ENCODE measurements at places on chromosomes 11 and 22. TPM values are rescaled to one million over a fixed set of nuclear protein-coding genes. Genes with fewer than 3 reads are reported as not detected.

GRCh38 chr11:93494357-93494756 is 48.8 kb downstream of the SMCO4 start:
- no peak for DNase-seq

DNA sequence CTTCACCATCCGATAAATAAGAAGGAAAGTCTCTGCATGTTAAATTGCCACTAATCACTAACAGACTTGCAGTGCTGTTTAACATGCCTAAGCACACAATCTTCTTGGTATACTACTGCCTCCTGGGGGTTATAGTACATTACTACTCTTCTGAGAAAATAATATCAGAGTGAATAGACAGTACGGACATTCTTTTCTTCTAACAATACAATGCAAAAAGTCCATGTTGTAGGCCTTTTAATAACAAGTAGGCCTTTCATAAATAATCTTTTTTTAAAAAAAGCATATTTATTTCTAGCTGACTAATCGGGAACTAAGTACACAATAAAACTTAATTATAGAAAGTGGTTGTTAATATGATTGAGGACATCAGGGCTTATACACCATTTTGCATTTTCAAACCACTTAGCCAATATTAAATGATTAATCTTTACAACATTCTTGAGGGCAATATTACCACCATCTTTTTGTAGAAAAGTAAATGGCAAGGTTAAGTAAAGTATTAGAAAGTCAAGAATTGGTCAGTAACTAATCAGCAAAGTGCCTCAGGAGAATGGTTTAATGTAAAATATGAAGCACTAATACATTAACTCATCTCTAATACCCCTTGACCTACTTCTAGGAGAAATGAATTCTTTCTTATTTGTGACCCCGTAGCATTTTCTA is 84.7 kb downstream of the TTC28 start:
- DNase-seq: no peak

The HBD gene
- total RNA-seq: not detected

- DNase-seq: no peak
These were observed 39.4 kb downstream of the TRIM29 start for GRCh38 chr11:120098503-120099020.

The OR56A4 gene
- not detected for total RNA-seq

The TMPRSS5 gene
- 0.81 TPM for total RNA-seq

DNA sequence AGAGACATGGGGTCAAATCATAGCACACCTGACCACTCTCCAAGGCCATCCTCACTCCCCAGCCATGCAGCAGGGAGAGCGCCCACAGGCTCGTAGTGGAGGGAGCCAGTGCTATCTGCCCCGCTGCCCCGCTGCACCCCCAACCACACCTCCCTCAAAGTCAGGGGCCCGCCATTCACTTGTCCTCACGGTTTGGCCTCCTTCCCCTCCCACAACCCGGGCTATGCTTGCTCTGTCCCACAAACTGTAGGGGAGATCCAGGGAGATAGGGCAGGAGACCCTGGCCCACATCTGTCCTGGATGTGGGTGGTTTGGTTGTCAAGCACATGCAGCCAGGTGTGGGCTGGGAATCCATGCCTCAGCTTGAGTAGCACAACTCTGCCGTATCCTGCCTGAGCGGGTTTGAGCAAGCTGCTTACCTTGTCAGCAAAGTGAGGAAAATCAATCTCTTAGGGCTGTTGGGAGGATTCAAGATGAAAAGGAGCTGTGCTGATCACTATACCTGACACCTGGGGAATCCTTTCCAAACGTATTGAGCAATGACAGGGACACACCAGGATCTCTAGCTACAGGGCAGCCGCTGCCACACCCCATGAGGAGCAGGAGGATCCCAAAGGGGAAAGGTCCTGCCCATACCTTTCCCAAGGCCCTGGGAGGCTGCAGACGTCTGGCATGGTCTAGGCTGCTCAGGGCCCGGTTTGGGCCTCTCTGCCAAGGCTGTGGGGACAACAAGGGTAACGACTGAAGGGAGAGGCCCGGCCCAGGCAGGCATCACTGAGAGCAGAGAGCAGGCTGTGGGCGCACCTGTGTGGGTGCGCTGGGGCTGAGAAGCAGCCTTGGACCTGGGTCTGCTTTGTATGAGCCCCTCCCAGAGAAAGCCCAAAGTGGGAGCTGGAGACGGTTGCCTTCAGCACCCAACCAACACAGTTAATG is 23.3 kb downstream of the KCNJ5 start:
- no peak for DNase-seq

- no peak for DNase-seq
These were observed 136.3 kb downstream of the ARHGAP42 start for GRCh38 chr11:100823360-100823759.

- DNase-seq: peak; percentile 43
These were observed 18.9 kb downstream of the SHANK3 start for GRCh38 chr22:50691521-50691920.

DNA sequence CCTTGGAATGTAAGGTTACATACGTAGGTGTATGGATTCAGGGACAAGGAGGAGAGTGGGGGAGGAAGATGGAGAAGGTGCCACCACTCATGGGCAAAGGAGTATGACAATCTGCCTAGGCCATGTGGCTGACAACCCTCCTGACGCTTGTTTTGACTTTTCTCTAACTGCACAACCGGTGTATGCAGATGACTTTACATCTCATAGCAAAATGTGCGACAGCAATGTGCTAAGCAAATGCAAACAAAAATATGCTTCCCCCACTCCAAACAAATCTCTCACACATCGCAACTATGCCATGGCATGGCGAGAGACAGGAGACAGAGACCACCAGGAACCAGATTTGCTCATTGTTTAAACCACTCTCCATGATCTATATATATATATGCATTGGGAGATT is 191.8 kb downstream of the BLID start:
- no peak for DNase-seq

The MAML2 gene
- total RNA-seq: 58.8 TPM

- no peak for DNase-seq
These were observed 7.9 kb downstream of the SFI1 start for GRCh38 chr22:31504282-31504681.

GRCh38 chr22:19807914-19808872 is 46.5 kb downstream of the GNB1L start:
- DNase-seq: no peak

The GDPD4 gene
- total RNA-seq: not detected

GRCh38 chr11:64998690-64999431 is 2.1 kb upstream of the BATF2 start:
- DNase-seq: no peak

The POTEH gene
- total RNA-seq: not detected

DNA sequence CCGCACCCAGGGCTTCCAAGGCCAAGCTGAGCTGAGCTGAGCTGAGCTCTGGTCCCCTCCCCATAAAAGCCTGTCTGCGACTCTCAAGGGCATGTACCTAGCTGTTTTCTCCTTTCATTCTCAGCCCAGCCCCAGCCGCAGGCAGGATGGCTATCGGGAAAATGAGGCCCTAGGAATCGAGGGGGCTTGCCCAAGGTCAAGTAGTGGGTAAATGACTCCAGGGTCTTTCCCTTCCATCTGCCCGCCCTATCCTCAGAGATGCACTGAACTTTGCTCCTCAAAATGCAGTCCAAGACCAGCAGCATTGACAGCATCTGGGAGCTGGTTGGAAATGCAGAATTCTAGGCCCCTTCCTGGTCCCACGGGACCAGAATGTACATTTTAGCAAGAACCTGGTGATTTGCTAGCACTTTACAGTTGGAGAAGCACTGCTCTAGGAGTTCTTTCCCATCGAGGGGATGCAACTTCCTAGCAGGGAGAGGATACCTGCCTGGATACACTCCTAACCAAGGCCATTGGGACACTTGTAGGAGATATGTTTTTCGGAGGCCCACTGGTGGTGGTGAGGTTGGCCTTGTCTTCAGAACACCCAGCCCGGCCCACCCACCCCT is 43.2 kb upstream of the ACCSL start:
- no peak for DNase-seq

The OR52N4 gene
- total RNA-seq: 0.50 TPM

The UPK3A gene
- total RNA-seq: not detected

- no peak for DNase-seq
These were observed 55.0 kb upstream of the EMID1 start for GRCh38 chr22:29150701-29151100.

- DNase-seq: no peak
These were observed 20.6 kb downstream of the TSPAN4 start for GRCh38 chr11:863023-863909.

The GPR83 gene
- total RNA-seq: not detected

- no peak for DNase-seq
These were observed 47.1 kb downstream of the LARGE1 start for GRCh38 chr22:33873186-33873585.

GRCh38 chr11:117840881-117841550 is 16.5 kb upstream of the FXYD2 start:
- DNase-seq: no peak

DNA sequence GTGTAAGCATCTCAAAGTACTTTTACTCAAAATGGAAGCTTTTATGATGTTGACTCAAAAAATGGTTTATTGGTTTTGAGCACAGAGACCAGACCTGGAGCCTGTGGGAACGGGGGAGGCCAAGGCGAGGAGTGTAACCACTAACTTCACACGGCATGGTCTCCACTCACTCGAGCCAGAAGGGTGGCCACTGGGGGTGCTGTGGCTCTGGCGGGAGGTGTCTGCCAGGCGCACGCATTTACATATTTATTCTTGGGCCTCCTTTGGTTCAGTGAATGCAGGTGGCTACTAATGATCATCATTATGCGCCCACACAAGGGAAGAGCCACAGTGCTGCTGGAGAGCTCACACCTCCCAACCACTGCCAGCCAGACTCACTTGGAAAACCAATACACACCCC is 64.6 kb downstream of the FLRT1 start:
- no peak for DNase-seq

DNA sequence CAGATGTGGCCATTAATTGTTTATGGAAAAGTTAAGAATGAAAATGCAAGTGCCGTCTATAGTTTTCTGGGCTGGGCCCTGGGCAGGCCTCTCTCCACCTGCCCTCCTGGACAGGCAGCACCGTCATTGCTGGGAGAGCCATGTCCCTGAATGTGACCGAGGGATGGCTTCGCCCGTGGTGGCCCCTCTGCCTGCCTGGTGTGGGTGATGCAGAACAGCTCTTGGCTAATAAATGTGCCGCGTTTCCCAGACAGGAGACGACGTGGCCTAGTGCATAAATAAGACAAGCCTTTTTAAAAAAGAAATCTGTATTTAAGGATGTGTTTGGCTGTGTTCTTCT is 407.3 kb downstream of the TBC1D22A start:
- DNase-seq: no peak

DNA sequence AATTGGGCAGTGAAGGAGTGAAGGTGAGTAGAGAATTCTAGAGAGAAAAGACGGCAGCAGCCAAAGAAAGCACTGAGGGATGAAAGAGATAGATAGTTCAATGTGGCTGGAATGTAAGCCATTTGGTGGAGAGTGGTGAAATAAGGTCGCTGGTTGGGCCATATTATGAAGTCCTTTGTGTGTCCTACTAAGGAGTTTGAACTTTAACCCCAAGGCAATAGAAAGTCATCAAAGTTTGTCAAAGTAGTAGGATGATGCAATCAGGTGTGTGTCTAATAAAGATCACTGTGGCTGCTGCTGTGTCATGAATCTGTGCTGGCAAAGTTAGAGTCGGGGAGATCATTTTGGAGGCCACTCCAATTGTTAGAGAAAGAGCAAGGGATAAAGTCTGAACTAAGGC is 18.7 kb downstream of the RNF121 start:
- no peak for DNase-seq

The OR8B4 gene
- total RNA-seq: not detected

DNA sequence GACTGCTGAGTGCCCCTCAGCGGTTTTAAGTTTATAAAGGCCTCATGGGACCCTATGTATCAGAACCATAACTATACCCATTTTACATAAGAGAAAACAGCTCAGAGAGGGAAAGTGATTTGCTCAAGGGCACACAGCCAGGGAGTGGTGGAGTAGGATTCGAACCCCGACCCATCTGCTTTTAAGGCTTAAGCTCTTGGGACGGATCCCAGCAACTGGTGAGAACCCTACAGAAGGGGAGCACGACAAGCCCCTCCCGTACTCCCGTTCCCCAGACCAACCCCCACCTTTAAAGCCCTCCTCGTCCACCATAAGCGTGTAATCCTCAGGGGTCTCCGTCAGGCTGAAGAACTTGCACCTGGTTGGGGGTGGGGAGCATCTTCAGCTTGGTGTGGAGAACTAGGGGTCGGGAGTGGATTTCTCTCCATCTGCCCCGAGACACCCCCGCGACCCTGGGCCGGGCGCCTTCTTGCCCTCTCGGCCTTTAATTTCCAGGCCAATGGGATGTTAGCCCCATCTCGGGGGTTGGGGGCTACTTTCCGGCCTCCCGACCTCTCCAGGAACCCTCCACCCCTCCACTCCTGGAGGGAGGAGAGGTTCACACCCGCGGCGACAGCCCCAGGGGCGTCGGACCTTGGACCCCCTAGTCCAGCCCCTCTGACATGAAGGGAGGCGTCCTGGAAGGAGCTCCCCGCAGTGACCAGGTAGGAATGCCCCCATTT is 725 bp downstream of the CASTOR1 start:
- DNase-seq: no peak

- no peak for DNase-seq
These were observed 25.1 kb downstream of the KIAA1671 start for GRCh38 chr22:24977370-24978221.

DNA sequence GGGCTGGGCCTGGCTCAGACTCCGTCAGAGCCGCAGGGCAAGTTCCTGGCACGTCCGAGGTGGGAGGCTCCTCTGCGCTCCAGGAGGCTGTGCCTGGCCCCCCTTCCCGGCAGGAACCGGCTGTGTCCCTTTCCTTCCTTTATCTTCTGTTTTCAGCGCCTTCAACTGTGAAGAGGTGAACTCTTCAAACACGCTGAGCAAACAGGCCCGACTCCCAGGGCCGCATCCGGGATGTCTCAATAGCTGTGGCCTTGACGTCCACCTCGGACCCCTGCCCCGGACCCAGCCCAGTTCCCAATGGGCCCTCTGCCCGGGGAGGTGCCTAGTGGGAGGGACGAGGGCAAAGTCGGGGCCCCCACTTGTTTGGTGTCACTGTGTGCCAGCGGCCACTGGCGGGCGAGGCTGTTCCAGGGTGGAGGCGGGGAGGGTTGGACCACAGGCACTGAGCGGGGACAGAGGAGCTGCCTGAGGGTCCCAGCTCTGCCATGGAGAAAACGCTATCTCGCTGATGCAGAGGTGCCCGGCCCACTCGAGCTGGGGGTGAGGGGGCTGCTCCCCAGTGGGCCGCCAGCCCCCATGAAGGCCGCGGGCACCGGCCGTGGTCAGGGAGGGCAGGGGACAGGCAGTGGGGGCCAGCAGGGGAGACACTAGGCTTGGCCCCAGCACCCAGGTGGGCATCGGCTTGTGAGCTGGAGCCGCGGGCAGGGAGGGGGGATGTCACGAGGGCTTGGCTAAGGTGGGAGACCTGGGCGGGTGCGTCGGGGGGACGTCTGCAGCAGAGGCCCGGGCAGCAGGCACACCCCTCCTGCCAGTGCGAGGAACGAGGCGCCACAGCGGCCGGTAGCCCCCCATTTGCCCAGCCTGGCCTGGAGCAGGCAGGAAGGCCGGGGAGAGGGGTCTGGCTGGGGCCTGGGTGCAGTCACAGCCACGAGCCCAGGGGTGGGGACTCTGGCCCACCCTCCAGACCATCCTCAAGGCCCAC is 2.7 kb upstream of the MUC5B start:
- DNase-seq: no peak

The TESMIN gene
- total RNA-seq: 3.7 TPM

The ACR gene
- not detected for total RNA-seq

The CHRDL2 gene
- total RNA-seq: not detected

All from CD4-positive, alpha-beta T cell (primary cell).